Fibroblast of lung (primary cell): ENCODE measurements at places on chromosomes 6 and 20. TPM values are rescaled to one million over a fixed set of nuclear protein-coding genes. Genes with fewer than 3 reads are reported as not detected.

The RBPJL gene
- not detected in 2 replicates for total RNA-seq

The ULBP1 gene
- total RNA-seq: 0.26 and 0.83 TPM in 2 replicates

The PMEPA1 gene
- total RNA-seq: 0.33 and 1.0 TPM in 2 replicates

The CBLN4 gene
- total RNA-seq: not detected in 2 replicates

The HLA-DRB1 gene
- total RNA-seq: under 0.01 and 0.26 TPM in 2 replicates

The DNAAF9 gene
- total RNA-seq: 11.8 and 19.2 TPM in 2 replicates

The KCNK16 gene
- total RNA-seq: not detected in 2 replicates

The VNN1 gene
- not detected in 2 replicates for total RNA-seq

The OTOR gene
- total RNA-seq: not detected in 2 replicates

The MAK gene
- total RNA-seq: not detected in 2 replicates

The MYLK2 gene
- total RNA-seq: under 0.01 TPM in 1 of 2 replicates, not detected in the other

The FOXS1 gene
- under 0.01 TPM in 1 of 2 replicates, not detected in the other for total RNA-seq

The UBE2J1 gene
- 22.6 and 27.6 TPM in 2 replicates for total RNA-seq

The BIRC7 gene
- not detected in 2 replicates for total RNA-seq

The BPIFB2 gene
- not detected in 2 replicates for total RNA-seq

The SPDEF gene
- total RNA-seq: under 0.01 TPM in 2 replicates

The JAG1 gene
- total RNA-seq: 34.2 and 57.3 TPM in 2 replicates

The NAA20 gene
- total RNA-seq: 37.8 and 42.4 TPM in 2 replicates

The OXT gene
- not detected in 2 replicates for total RNA-seq

The TAP1 gene
- total RNA-seq: 66.8 and 107 TPM in 2 replicates

The TPD52L2 gene
- 84.2 and 123 TPM in 2 replicates for total RNA-seq

The PAX1 gene
- not detected in 2 replicates for total RNA-seq

The ZSWIM3 gene
- 5.6 and 7.6 TPM in 2 replicates for total RNA-seq

The STMN3 gene
- total RNA-seq: 16.4 and 34.3 TPM in 2 replicates

The MED20 gene
- 24.9 and 27.7 TPM in 2 replicates for total RNA-seq

The GLP1R gene
- not detected in 2 replicates for total RNA-seq

The ATRN gene
- total RNA-seq: 24.1 and 30.6 TPM in 2 replicates

The HLA-DQB2 gene
- total RNA-seq: not detected in 2 replicates

The CCDC170 gene
- total RNA-seq: 0.77 and 0.83 TPM in 2 replicates

The CALHM4 gene
- not detected in 2 replicates for total RNA-seq

The DZANK1 gene
- 0.77 and 0.83 TPM in 2 replicates for total RNA-seq

The DNAH8 gene
- total RNA-seq: under 0.01 TPM in 2 replicates

The NR2E1 gene
- total RNA-seq: not detected in 2 replicates

The ISM1 gene
- 0.17 and 0.26 TPM in 2 replicates for total RNA-seq

The CLPSL1 gene
- total RNA-seq: not detected in 2 replicates

The CST8 gene
- total RNA-seq: not detected in 2 replicates

The SFTA2 gene
- total RNA-seq: not detected in 2 replicates

The TAP2 gene
- total RNA-seq: 14.1 and 27.7 TPM in 2 replicates

The PRDM13 gene
- not detected in 2 replicates for total RNA-seq
